AG09309 (cell line): ENCODE measurements at places on chromosomes 11 and 22.
A peak's percentile ranks its signal among the peaks of the same experiment; 100 is the strongest.

GRCh38 chr11:48091426-48092102 is 111.2 kb downstream of the PTPRJ start:
- no peak for DNase-seq

DNA sequence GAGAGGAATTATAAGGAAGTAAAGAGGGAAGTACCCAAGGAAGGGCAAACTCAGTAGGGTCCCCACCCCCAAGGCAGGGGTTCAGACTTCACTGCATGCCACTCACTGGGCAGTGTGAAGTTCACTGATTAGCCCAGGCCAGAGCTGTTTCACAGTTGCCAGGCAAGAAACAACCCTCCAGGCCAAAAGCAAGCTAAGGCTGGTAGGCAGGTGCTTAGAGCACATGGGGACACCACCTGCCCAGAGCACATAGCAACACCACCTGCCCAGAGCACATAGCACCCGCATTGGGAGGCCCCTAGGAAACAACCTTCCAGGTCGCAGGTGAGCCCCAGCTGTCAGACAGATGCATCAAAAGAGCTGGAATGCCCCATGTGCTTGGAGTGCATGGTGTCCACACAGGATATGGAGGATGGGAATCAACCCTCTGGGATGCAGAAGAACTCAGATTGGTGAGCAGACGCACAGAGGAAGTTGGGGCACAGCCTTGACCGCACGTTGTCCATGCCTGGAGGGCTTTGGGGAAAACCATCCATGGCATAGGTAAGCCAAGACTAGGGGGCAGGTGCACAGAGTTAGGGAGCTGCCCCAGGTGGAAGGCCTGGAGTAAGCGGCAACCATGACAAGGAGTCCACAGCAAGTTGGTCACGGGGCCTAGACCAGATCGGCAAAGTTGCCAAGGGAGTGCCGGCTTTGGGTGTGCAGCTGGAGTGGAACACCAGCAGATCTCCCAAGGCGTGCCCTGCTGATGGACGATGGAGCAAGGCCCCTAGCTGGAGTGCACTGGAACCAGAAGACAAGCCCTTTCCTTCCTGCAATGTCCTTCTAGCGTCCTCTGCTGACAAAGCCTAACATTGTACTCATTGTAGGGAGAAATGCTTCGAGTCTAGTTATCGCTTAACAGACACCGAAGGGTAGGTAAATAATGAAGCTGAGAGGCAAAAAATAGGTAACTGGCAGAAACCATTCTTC is 7.8 kb upstream of the TMEM216 start:
- DNase-seq: no peak

- DNase-seq: no peak
These were observed 26.1 kb downstream of the TCIRG1 start for GRCh38 chr11:68064926-68065325.

DNA sequence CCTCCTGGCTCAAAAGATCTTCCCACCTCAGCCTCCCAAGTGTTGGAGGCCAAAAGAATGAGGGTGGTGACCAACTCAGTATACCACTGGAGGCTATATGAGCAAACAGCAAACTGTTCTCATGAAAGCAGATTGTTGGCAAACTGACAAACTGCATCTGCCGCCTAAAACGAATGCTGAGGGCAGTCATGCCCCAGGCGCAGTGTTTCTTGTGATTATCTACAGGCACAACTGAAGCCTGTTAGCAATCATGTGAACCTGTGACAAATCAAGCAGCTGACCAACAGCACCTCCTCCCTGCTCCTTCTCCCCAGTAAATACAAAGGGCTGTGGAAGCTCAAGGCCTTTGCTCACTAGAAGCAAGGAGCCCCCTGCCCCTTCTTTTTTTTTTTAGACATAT is 47.8 kb downstream of the BTBD10 start:
- no peak for DNase-seq

GRCh38 chr11:129374993-129375750 is 476 bp upstream of the BARX2 start:
- DNase-seq: no peak

- no peak for DNase-seq
These were observed 95.7 kb downstream of the PDE2A start for GRCh38 chr11:72578566-72578965.

DNA sequence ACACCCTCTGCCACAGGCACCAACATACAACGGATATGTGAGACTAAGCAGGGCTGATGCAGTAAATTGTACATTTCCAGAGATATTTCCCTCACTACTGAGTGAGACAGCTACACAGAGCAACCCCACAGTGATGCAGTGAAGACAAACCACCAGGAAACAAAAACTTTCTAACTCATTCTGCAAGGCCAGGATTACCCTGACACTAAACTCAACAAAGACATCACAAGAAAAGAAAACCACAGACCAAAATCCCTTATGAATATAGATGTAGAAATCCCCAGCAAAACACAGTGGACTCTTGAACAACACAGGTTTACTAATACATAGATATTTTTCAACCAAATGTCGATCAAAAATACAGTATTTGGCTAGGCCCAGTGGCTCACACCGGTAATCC is 1.5 kb upstream of the SLC7A4 start:
- DNase-seq: no peak

GRCh38 chr11:130588471-130588870 is 140.0 kb downstream of the ADAMTS15 start:
- no peak for DNase-seq

DNA sequence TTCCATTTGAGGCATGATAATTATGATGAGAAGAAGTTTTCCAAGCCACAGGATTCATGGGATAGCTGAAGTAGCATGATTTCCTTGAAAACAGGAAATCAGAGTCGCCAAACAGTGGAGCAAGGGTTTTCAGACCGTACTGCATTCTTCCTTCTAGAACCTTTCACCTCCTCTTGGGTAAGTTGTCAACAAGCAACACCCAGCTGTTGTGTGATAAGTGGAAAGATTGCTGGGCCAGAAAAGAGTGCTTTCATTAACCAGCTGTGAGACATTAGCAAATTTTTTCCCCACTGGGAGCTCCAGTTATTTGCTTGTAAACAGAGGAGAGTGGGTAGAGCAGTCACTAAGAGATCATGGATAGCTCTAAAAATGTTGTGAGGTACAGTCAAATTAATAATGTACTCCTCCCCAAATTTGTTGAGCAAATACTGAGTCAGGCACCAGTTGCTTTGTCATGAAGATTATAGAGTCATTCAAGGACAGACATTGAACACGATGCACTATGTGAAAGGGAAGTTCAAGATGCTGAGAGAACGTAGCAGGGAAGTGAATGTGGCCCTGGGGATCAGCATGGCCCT is 11.7 kb upstream of the MPEG1 start:
- no peak for DNase-seq

DNA sequence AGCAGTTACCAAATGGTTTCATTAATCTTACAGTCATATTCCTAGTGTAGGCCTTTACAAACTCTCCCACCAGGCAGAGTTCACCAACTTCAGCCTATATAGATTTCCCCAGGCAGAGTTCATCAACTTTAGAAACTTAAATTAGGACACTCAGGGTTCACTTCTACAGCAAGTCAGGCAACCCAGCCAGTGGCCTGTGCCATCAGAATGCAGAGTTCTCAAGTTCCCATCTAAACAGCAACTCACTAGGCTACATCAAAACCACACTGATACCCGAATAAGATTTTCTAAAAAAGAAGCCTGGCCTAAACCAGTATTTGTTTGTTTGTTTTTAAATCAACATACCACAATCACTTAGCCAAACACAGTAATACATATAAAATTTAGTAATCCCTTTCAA is 33.7 kb downstream of the PICALM start:
- no peak for DNase-seq

DNA sequence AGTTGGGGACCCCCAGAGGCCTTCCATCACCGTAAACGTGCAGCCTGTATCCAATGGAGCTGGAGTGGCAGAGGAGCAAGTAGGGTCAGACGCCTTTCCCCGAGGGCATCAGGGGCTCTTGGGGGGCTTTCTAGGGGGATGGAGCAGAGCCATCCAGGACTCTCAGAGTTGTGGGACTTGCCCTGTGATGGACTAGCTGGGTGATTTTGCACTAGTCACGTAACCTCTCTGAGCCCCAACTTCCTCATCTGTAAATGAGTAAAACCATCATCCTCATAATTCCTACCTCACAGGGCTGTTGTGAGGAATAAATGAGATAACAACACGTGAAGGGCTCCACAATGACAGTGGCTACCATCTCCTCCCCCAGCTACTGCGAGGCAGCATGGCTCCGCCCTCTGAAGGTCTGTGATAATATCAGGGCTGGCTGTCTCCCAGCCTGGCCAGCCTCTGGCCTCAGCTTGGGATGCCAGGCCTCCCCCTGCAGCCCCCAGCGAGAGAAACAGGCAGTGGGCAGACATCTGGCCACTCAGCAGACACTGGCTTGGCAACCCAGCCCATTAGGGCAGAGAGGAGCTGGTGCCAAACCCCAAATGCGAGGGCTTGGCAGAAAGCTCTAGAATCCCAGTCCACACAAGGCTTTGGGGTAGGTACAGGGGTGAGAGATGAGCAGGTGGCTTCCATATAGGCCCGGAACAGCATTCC is 6.7 kb downstream of the USP2 start:
- DNase-seq: no peak

DNA sequence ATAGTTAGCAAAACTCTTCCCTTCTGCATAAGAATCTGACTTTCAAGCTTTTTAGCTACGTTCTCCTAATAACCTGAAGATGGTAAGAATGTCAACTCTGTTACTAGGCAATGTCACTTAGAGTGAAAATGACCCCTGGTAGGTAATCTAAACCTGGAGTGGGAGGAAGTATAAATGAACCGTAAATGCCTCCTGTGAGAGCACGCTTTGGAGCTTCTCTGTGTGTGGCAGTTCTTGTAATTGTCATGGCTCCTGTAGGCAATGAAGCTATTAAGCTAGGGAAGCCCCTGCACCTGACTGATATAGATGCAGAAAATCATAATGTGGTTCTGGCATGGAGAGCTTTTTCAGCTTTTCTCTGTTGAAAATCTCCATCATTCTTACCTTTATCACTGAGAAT is 29.4 kb downstream of the CALCA start:
- no peak for DNase-seq

DNA sequence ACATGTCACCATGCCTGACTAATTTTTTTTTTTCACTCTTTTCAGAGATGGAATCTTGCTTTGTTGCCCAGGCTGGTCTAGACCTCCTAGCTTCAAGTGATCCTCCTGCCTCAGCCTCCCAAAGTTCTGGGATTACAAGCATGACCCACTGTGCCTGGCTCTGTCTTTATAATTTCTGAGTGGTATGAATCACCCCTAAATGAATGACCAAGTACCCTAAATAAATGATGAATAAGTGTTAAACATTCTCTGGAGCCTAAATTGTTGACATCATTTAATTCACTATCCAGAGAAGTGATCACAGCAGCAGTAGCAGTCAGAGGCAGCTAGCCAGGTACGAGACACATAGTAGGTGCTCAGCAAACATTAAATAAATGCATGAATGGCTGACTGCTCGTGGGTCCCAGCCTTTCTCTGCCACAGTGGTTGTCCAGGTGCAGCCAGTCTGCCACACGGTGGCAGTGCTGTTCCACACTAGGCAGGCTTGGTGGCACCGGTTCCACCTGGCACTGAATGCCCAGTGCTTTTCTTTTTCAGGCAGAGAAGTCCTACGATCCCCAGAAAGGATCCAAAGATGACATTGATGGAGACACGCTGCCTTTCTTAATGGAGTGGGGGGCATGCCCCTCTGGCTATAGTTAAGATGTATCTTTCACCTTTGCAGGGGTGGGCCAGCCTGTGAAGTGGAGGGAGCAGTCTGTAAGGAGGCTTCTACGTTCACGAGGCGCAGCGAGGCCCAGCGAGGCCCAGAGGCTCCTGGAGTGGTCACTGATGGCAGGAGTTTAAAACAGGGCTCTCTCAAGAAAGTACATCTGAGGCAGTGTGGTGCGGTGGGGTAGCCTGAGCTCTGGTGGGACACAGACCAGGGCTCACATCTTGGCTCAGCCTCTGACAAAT is 8.7 kb upstream of the TTC12 start:
- DNase-seq: peak; percentile 23

GRCh38 chr11:85822814-85823213 is 11.9 kb upstream of the SYTL2 start:
- DNase-seq: no peak

DNA sequence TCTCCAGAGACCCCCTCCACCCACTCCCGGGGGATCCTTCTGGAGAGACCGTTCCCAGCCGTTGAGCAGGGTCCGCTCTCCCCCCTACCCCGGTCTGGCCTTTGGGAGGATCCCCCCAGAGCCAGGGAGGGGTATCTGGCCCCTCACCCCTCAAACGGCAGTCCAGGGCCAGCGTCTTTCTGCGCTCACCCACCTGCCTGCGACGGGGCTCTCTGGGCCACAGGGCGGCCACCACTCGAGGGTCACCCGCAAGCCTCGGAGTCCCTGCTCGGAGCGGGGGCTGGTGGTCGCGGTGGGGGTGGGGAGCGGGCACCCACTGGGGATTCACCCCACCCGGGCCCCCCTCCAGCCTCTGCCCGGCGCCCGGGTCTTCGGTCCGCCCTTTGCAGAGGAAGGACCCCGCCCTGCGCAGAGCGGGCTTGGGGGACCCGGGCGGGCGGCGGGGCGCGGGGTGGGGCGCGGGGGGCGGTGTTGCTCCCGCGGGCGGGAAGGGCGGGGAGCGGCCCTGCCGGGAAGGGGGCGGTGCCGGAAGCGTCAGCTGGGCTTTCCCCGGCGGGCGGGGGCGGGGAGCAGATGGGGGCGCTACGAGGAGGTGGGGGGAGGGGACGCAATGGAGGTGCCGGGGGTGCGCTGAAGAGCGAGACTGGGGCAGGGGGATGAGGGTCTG is 16.6 kb downstream of the CRELD2 start:
- no peak for DNase-seq

DNA sequence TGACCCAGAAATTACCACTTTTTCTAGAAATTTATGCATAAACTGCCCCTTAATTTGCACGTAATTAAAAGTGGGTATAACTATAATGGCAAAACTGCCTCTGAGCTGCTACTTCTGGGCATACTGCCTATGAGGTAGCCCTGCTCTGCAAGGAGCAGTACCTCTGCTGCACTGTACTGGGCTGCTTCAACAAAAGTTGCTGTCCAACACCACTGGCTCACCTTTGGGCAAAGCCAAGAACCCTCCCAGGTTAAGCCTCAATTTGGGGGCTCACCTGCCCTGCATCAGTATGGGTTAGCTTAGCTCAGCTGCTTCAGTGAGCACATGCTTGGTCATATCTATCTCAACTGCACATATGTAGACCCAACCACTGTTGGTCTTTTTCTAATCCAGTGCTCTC is 4.5 kb downstream of the DMC1 start:
- no peak for DNase-seq

- no peak for DNase-seq
These were observed 36.5 kb downstream of the KIAA0930 start for GRCh38 chr22:45204241-45204640.

- DNase-seq: peak; percentile 62
These were observed 84.3 kb downstream of the STIM1 start for GRCh38 chr11:3939651-3940190.

DNA sequence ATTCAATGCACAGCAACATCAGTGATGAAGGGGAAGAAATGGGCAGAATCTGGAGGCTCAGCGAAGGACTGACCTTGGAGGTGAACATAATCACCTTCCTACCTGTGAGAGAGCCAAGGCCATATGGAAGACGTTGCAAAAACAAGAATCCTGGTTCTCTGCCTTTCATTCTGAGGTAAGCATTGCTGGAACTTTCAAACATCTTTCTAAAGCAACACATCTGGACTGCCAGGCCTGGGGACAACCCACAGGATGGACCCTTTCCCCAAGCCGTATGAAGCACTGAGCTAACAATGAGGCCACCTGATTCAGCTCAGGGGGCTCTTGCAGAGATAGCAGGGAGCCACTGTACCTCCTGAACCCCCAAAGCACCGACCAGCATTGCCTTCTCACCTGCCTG is 70.5 kb downstream of the ETS1 start:
- DNase-seq: no peak

GRCh38 chr11:120615391-120615790 is 103.8 kb downstream of the GRIK4 start:
- DNase-seq: no peak
